NK-92 treated with Interleukin-12 subunit alpha and Interleukin-12 subunit beta, amount 100 ng/mL, for 24 hours (cell line): ENCODE measurements at places on chromosomes 12 and 14.

- DNase-seq = no peak
Measured at GRCh38 chr12:75814851-75815754, 216.5 kb downstream of the PHLDA1 start.

GRCh38 chr14:98348505-98348904 lies 923.5 kb downstream of the BCL11B start:
- no peak for DNase-seq

GRCh38 chr14:67195279-67195678 lies 6.0 kb downstream of the GARIN2 start:
- DNase-seq = no peak

DNA sequence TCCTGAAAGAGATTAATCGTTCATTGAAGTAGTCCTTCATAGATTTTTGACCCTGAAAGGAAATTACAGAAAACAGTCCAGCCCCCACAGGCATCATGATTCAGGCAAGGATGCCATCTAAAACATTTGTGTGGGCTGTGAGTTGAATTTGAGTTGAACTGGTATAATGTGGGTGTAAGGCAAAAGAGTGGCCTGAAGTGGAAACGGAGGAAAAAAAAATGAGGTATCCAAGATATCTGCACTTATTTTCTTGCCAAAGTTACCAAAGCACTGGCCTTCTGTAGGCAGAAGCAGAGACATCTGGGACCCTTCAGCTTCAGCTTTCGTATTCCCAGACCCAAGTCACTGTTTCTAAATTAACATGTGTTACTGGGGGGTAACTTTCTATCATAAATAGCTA lies 105.1 kb upstream of the DIO2 start:
- DNase-seq = no peak

DNA sequence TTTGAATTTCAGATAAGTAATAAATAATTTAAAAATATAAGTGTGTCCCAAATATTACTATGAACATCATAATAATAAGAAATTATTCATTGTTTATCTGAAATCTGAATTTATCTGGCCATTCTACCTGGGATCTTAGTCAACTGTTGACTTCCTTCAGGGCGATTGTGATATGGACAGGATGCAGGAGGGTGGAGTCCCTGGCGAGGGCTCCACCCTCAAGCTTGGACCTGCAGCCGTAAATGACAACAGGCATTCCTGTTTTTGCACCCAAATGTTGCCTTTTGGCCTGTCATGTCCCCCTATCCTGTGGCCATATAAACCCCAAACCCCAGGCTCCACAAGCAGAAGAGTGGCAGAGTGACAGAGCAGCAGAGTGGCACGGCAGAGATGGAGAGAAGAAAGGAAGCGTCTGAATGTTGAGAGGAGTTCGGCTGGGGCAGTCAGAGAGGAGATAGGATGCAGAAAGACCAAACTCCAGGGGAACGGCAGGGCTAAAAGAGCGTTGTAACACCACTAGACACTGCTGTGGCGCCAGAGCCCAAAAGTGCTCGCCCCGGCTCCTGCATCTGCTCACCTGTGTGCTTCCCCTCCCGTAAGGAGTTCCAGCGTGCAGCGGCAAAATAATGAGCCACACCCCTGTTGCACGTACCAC lies 39.4 kb upstream of the FUT8 start:
- no peak for DNase-seq

- no peak for DNase-seq
Measured at GRCh38 chr14:76267322-76268046, 108.5 kb upstream of the ESRRB start.

- no peak for DNase-seq
Measured at GRCh38 chr14:22994762-22995275, 12.5 kb upstream of the AJUBA start.
